ENCODE measurements at places on chromosomes 12 and 14. TPM values are rescaled to one million over a fixed set of nuclear protein-coding genes. Genes with fewer than 3 reads are reported as not detected.

DNA sequence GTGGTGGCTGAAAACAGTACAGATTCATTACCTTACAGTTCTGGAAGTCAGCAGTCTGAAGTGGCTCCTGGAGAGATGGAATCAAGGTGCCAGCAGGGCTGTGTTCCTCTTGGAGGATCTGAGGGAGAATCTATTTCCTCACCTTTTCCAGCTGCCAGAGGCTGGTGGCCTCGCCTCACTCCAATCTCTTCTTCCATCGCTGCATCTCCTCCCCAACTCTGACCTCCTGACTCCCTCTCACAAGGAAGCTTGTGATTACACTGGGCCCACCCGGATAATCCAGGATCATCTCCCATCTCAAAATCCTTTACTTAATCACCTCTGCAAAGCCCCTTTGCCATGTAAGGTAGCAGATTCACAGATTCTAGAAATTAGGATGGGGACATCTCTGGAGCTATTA, 11.4 kb upstream of the NCOR2 start:
- peaks cover 14% of the 10 kb centered on the region for H3K27me3 ChIP-seq
- no peak for DNase-seq
- no peak overlapping the region for H3K27ac ChIP-seq
- H3K4me1 ChIP-seq = peaks cover 2% of the 10 kb centered on the region
- H3K4me3 ChIP-seq = no peak overlapping the region
- H3K36me3 ChIP-seq = no peaks in the 10 kb centered on the region

DNA sequence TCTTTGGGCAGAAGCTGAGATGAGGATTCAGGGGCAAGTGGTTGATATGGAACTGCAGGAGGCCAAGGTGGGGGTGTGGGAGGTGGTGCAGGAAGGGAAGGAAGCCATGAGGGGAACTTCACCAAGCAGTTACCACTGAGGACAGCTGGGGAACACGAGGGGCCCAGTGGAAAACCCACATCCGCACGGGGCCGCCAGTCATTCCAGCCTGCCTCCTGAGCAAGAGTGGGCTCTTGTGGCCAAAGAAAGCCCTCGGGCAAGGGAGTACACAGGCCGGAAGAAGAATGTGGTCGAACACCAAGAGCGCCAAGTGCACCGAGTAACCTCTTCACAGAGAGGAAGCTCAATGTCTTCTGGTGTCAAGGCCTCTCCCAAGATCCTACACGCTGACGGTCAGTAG, 252.2 kb upstream of the FOXN3 start:
- no peak overlapping the region for H3K27ac ChIP-seq
- H3K36me3 ChIP-seq = no peaks in the 10 kb centered on the region
- no peaks in the 10 kb centered on the region for H3K27me3 ChIP-seq
- H3K4me3 ChIP-seq = no peak overlapping the region
- peaks cover 31% of the 10 kb centered on the region for H3K4me1 ChIP-seq

DNA sequence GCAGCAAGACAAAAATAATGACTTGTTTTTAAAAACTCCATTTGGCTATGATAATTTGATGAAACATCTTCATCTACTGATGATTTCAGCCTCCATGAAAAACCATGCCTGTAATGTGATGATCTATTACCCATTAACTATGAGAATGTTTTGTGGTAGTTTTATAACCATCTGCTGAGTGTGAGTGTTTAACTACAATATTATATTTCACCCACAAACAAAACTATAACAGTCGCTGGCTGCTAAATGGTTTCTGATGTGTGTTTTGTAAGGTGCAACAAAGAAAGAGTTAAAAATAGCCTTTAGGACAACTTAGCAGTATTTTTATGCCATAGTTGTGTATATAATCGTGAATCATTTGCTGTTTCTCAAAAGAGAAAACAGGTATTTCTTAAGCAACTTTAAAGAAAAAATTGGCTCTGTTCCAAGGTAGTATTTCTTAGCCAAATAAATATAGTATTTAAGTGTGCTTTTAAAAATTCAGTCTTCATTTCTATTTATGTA, 4.9 kb downstream of the PTHLH start:
- peaks cover 42% of the 10 kb centered on the region for H3K27me3 ChIP-seq
- no peak for DNase-seq
- H3K4me3 ChIP-seq = no peak overlapping the region
- H3K36me3 ChIP-seq = no peaks in the 10 kb centered on the region

CIT gene
- total RNA-seq = 11.7 TPM

MRPL52 gene
- 420 TPM for total RNA-seq

REM2 gene
- not detected for total RNA-seq
